ENCODE measurements at places on chromosomes 2 and 18. TPM values are rescaled to one million over a fixed set of nuclear protein-coding genes. Genes with fewer than 3 reads are reported as not detected.

- no peak for DNase-seq
Measured at GRCh38 chr2:32377928-32378327, 21.1 kb downstream of the BIRC6 start.

GRCh38 chr2:185456517-185456916 lies 282.1 kb upstream of the FSIP2 start:
- no peak for DNase-seq

DNA sequence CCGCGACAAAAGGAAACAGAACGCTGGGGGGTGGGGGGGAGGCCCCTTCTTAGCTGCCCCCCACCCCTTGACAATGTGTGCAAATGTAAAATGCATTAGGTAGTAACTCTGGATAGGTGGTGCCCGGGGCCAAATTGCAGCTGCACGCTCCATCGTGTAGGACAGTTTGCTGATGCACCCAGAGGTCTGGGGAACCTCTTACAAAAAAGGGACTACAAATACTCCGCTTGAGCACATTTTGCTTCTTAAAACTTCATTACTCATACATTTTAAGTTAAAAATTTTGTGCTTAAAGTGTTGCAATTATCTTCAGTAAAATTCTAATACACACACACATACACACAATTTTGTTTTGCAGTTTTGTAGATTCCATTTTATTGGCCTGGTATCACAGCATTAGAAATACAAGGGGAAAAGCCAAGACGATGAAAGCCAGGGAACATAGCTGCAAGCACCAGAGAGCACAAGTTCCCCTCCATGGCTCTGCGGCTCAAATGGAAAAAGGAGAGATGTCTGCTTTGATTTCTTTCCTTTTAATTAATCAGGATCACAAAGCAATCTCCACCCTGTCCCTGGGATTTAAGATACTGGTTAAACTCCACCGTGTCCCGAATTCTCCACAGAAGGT lies 582.1 kb downstream of the ZEB2 start:
- DNase-seq, result no peak

DNA sequence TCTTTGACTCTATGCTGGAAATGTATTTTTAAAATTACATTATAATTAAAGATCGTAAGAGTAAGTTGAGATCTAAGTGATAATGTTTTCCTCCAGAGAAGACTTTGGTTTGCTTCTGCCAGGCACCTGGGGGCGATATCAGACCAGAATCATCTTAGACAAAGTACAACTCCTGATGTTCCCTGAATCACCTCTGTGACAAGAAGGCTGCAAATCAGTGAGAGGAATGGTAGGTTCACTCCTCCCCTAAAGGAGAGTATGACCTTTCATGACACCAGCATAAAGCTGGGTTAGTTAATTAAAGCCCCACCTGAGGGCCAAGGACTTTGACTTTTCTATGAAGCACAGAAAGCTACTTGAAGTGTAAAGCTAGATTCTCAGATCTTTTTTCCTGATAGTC lies 114.4 kb upstream of the DTNA start:
- peak; percentile 45 for DNase-seq

DNA sequence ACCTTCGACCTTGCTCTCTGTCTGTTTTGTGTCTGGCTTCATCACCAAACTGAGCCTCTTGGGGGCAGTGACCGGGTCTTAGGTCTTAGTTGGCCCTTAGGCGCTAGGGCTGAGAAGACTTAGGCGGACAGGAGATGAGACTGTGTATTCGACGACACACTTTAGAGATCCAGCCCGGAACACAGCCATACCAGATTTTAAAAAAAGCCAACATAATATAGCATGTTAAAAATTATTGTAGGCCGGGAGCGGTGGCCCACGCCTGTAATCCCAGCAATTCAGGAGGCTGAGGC lies 9.5 kb upstream of the PROC start:
- DNase-seq, result no peak

GRCh38 chr2:134459706-134460406 lies 206.0 kb downstream of the MGAT5 start:
- DNase-seq, result no peak

The TMEFF2 gene
- polyA plus RNA-seq, result 0.34 TPM

The DSG4 gene
- 0.28 TPM for polyA plus RNA-seq

GRCh38 chr2:78353168-78353567 lies 672.3 kb upstream of the REG3G start:
- DNase-seq, result no peak

GRCh38 chr2:222945887-222946286 lies 85.1 kb downstream of the ACSL3 start:
- no peak for DNase-seq

DNA sequence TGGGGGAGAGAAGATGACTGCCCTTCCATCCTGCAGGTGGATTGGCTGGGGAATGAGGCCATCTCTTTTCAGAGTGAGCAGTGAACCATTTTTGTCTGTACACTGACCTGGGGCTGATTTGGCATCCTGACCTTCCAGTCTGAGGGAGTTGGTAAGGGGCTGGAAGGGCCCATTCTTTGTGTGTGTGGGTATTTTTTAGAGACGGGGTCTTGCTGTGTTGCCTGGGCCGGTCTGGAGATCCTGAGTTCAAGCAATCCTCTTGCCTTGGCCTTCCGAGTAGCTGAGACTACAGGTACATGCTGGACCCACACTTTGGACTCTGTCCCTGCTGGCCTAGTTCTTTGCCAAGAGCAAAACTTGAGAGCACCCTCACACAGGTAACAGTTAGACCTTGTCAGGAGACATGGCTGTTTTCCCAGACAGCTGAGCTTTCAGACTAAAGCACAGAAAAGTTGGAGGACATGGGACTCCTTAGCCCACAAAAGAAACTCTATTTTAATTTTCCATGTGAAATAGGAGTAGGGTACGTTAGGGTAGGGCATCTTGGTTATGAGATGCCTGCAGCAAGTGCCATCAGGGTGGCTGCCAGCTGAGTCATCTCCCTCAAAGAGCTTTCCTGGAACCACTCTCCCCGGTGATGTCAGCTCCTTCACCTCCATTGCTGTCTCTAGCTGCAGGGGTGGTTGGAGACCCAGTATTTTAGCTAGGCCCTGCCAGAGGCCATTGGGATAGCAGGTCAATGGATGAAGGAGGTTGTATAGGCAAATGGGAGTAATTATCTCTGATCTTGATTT lies 60.7 kb downstream of the DGKD start:
- DNase-seq, result peak; percentile 90
